NCI-H1105 (cell line): ENCODE measurements at places on chromosomes 5 and 9.

- DNase-seq, result no peak
Measured at GRCh38 chr5:150694612-150695011, 6.2 kb downstream of the RBM22 start.

DNA sequence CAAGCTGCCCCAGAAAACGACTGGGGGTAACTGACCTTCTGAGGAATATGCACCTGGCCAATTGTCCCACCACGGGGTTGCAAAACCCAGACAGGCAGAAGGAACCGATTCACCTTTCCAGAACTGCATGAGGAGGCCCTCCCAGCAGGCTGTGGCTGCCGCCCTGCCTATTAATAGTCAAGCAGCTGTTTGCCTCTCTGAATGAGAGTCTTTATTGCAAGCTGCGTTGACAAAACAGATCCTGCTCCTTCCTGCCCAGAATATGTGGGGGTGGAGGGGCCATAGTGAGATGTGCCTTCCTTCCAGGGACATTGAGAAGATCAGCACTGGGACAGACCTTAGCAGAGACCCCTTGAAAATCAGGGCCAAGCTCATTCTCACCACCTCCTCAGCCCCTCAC is 18.3 kb upstream of the TCOF1 start:
- DNase-seq, result no peak

DNA sequence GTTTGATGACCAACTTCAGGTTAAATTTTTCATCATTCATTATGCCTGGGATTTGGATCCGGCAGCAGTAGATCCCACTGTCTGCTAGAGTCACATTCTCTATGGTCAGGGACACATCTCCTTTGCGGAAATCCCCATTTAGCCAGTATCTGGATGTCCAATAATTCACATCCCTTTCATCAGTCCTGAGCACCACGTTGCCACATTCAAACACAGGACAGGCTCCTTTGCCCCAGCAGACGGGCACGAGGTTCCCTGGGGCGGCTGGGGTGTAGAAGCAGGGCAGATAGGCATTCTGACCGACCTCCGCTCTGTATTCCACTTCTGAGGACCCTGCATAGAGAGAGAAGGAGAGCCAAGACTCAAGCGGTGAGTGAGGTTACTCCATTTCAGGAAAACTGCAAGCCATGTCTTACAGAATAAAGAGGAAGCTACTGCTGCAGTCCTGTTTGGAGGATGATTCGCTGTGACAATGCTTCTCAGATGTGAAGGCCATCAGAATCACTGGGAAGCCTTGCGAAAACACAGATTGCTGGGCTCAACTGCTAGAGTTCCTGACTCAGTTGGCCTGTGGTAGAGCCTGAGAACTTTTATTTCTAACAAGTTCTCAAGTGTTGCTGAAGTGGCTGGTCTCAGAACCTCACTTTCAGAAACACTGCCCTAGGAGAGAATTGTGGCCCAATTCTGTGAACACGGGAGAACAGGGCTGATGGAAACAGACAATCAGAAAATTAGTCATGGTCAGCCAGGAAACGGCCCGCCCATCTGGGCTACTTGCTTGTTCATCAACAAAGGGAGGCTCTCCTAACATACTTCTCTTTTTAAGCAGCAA is 2.0 kb downstream of the HAVCR2 start:
- no peak for DNase-seq

DNA sequence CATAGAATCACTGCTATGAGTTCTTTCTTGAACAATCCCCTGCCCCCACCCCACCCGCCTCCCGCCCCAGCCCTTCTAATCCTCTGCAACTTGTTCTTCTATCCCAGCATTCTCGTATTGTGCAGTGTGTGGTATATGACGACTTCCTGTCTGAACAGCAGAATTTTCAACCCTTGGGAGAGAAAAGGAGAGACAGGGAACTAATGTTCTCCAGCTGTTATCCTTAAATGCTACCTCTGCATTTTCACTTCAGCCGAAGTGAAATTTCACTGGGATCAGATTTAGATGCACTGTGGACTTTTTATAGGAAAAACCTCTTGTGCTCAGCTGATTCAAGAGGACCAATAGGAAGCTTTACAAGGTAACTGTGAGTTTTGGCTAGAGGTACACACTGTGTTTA is 2.2 kb downstream of the FBXL7 start:
- DNase-seq, result no peak

- DNase-seq, result no peak
Measured at GRCh38 chr9:93303806-93304573, 120.1 kb downstream of the WNK2 start.

- no peak for DNase-seq
Measured at GRCh38 chr5:14739538-14739937, 75.0 kb downstream of the OTULIN start.

DNA sequence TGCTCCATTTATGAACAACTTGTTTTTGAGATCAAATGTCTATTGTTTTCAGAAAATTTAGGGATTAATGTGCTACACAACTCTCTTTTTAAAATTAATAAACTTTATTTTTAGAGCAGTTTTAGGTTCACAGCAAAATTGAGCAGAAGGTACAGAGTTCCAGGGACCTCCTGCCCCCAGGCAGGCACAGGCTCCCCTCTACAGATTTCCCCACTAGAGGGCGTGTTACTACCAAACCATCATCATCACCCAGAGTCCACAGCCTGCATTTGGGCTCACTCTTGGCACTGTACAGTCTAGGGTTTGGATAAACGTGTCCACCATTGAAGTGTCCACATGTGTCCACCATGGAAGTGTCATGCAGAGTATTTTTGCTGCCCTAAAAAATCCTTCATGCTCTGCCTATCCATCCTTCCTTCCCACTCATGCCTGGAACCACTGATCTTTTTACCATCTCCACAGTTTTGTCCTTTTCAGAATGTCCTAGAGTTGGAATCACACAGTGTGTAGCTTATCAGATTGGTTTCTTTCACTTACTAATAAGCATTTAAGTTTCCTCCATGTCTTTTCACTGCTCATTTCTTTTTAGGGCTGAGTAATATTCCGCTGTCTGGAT is 61.7 kb downstream of the MRPL36 start:
- DNase-seq, result no peak

DNA sequence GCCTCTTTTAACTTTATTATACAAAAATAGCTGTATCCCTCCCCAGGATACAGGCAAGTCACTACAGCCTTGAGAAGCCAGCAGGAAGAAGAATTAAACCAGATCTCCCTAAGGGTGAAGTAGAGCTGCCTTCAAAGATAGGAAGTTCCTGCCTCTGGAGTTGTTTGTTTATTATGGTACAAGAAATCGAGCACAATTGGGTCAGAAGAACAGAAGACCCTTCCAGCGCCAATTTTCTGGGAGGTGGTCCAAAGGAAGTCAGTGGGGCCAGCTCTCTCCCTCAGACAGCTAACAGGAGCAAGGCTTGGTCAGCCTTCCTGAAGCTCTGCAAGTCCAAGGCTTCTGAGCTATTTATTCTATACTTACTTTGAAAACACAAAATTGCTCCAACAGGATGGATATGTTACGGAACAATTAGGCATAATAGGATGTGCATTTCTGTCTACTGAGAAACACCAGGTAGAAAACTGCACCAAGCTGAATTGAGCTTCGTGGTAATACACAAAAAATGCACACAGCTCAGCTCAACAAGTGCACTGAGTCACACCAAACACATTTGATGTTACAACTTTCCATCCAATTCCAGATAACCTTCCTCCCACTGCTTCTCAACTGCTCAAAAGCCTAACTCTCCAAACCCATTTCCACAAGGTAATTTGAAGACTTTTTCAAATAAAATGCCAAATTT is 16.0 kb downstream of the SERINC5 start:
- no peak for DNase-seq

DNA sequence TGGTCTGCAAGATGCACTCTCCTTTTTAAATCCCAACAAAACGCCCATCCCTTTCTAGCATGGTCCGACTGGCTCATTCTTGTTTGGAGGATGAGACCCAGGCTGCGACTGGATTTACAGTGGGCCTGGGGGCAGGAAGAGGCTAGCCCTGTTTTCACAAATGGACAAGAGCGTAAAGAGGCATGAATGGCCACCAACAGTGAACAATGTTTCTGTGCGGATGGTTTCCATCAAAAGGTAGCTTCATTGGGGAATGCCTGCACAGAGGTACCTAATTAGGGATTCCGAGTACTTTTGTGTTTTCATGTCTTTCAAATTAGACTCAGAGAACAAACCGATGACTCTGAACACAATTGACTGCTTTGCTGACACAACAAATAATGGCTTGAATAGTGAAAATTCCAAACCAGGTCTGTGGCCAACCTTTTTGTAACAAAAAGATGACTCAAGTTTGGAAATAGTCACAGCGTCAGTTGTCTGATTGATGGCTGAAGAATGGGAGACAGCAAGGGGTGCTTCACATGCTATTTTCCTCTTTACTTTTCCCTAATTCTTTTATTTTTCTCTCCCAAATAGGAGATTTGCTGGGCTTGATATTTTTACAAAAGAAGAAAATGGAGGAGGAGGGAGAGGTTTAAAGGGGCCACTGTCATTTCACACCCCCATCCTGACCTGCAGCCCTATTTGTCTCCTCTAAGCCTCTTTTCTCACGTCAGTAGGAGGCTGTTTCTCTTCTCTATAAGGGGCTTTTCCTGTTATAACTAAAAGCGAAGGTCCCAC is 208.1 kb upstream of the S1PR3 start:
- DNase-seq, result no peak

DNA sequence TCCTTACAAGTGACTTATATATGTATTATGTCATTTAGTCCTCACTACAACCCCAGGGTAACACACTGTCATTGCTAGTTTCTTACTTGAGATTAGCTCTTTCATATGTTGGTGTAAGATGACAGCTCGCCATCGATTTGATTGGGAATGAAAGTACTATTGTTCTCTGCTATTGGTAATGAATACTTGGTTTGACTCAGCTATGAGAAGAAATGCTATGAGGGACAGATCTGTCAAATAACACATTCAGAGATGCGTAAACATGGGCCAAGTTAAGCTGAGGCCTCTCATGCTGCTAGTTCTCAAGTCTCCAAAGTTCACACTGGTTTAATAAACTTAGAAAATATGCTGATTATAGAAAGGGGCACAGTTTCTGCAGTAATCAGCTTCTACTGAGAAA is 142.7 kb downstream of the SGCD start:
- DNase-seq, result no peak

DNA sequence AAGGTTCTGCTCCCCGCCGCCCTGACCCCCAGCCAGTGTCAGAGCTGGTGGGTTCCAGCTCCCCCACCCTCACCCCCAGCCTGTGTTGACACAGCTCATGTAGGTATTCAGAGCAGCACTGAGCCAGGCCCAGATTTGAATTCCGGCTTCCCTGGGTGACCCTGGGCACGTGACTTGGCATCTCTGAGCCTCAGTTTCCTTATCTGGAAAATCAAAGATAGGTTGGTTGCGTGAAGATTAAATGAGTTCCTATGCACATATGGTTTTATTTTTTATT is 42.0 kb downstream of the HMCN2 start:
- DNase-seq, result no peak

DNA sequence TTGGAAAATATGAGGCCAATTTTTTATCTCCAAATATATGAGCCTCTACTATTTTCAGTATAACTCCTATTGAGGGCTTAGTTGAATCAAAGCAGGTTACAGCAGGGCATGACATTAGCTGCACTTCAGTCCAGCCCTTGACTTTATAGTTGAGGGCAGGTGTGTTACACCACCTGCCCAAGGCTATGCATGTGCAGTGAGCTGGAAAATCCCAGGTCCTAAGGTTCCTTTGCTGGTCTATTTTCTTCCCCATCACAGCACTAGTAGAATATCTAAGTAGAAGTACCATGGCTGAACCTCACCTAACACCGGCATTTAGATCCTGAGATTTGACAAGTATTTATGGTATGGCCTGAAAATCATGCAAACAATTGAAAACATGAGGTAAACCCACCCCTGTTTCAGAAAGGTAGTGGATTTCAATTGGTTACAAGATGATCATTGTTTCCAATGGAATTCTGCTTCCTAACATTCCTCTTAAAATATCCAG is 201.1 kb downstream of the SEMA5A start:
- DNase-seq, result no peak

DNA sequence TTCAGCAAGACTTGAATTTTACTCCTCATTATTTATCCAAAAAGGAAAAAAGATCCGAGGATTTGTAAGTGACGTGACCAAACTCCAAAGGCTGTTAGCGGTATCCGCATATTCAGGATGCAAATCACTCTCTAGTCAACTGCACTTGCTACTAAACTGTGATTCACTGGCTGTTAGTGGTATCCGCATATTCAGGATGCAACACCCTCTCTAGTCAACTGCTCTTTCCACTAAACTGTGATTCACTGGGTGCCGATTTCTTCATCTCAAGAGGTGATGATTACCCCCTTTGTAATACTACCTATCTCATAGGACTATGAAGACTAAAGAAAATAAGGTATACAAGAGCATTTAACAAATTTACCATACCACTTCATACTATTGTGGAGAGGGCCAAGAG is 5.7 kb downstream of the MAPKAP1 start:
- no peak for DNase-seq

DNA sequence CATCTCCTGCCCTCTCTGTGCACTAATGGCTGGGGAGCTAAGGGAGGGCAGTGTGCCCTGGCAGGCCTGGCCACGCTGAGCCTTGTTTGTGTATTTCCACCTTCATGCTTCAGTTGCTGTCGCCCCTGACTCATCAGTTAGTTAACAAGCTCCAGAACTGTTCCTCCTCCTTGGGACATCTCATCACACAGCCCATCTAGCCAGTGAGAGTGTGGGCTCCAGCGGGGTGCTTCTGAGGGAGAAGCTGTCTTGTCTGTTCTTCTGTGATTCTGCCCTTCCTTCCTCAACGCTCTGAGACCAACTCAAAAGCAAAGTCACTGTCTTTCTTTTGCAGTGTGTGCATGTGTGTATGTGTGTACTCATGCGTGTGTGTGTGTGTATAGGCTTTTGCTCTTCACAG is 58.3 kb upstream of the CPEB4 start:
- no peak for DNase-seq

- no peak for DNase-seq
Measured at GRCh38 chr9:113398796-113399195, 2.3 kb downstream of the ALAD start.

GRCh38 chr5:168409591-168410458 is 76.4 kb upstream of the RARS1 start:
- DNase-seq, result no peak

DNA sequence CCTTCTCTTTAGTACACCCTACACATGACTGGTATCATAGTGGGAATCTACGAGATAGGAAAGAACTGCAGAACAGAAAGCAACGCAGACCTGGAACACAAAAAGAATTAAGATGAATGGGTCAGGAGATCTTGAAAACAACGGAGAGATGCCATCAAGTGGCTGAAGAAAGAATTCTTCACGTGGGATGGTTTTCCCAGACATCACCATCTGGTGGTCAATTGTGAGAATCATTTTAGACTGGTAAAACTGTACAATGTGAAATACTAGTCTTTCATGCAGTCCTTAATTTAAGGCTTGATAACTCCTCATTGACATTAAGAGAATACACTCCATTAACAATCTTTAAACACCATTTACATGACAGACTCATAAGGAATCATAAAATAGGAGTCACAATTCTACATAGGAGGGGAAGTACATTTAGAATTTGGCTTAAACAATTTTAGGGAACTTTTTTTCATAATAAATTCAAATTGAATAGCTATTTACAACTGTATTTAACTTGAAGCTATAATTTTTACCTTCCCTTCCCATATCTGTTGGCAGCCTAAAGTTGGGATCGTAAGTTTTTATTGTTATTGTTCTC is 128.4 kb upstream of the TRPM3 start:
- peak; percentile 52 for DNase-seq
